ENCODE measurements at places on chromosomes 5 and 9.
A peak's percentile ranks its signal among the peaks of the same experiment; 100 is the strongest.

DNA sequence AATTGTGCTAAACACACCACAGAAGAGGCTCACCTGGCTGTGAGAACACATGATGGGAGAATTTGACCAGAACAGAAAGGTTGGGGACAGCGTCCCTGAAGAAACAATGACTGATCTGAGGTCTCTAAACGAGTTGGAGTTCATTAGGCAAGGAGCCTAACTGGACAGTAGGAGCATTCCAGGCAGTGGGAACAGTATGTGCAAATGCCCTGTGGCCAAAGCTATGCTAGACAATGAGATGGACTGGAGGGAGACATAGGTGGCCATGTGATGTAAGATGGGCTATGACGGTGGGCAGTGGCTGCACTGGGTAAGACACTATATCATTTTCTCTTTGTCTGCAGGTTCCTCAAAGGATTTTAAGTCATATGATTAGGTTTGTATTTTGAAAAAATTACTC lies 95.1 kb upstream of the ARAP3 start:
- no peak for DNase-seq

GRCh38 chr5:151085517-151086041 lies 4.7 kb upstream of the TNIP1 start:
- peak; percentile 88 for DNase-seq

DNA sequence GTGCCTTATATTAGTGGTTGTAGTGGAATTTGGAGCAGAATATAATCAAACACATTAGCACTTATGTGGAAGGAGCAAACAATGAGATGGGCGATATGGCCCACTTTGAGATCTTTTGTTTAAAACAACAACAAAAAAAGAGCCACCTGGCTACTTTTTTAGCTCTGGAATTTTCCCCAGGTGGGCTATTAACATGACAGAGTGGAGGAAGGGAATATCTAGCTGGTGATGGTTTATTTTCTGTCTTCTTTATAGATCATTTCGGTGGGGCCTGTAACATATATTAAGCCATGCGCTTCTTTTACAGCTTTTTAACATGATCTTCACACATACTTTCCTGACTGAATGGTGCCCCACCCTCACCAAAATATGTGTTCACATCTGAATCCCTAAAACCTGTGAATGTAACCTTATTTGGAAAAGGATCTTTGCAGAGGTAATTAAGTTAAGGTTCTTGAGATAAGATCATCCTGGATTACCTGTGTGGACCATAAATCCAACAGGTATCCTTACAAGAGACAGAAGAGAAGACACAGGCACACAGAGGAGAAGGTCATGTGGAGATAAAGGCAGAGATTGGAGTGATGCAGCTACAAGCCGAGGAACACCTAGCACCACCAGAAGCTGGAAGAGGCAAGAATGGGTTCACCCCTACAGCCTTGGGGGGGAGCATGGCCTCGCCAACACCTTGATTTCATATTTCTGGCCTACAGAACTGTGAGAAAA lies 16.6 kb upstream of the ENTREP1 start:
- DNase-seq: no peak

GRCh38 chr5:74722271-74722670 lies 37.2 kb downstream of the HEXB start:
- no peak for DNase-seq

DNA sequence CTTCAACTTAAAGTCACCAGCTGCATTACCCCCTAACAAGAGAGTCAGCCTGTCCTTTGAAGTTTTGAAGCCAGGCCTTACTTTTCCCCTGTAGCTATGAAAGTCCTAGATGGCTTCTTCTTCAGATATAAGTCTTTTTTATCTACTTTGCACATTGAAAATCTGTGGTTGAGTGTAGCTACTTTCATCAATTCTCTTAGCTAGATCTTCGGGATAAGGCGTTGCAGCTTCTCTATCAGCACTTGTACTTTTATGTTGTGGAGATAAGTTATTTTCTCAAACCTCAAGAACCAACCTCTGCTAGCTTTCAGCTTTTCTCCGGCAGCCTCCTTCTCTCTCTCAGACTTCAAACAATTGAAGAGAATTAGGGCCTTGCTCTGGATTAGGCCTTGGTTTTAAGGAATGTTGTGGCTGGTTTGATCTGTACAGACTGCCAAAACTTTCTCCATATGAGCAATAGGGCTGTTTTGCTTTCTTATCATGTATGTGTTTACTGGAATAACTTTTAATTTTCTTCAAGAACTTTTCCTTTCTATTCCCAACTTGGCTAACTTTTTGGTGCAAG lies 21.6 kb downstream of the CATSPER3 start:
- DNase-seq: no peak

DNA sequence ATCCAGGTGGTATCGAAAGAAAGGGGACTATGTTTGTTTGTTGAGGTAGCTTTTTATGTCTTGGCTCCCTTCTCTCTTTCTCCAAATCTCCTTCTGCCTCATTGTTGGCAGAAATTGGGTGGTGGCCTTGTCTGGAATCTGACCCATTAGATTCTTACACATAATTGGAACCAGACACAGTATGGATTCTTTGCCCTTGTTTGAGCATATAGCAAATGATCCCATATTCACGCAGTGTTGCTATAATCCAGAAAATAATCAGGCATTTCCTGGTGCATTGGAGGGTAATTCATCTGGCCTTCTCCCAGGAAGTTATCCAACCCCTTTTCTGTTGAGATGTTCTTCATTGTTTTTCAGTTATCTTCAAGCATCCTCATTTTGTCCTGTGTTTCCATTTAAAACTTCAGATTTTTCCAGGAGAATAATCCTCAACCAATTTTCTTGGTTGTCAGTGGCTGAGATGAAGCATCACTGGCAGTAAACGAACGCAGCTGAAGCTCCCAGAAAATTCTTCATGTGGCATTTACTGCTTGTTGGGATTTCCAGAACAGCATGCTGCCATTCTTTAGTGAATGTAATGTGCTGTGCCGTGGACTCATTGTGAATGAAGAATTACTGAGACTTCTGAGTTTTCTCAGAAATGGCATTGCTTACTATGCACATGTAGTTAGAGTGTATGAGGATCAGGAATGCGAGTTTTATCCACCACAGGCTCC lies 70.5 kb upstream of the NTRK2 start:
- no peak for DNase-seq

DNA sequence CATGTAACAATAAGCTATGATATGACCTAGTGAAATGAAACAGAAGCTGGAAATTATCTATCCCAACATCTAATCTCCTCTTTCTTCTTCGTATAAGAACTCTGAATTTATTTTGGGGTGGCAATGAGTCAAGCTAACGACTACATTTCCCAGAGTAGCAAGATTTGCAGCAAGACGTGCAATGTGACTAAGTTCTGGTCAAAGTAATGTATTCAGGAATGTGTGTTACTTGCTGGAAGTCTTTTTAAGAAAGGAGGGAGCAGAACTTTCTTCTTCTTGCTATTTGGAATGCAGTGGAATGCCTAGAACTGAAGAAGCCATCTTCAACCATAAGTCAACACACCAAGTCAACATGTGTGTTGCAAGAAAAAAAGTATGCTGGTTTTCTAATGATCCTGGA lies 406.6 kb upstream of the MEF2C start:
- DNase-seq: no peak

GRCh38 chr5:44046619-44047364 lies 342.4 kb downstream of the FGF10 start:
- no peak for DNase-seq

DNA sequence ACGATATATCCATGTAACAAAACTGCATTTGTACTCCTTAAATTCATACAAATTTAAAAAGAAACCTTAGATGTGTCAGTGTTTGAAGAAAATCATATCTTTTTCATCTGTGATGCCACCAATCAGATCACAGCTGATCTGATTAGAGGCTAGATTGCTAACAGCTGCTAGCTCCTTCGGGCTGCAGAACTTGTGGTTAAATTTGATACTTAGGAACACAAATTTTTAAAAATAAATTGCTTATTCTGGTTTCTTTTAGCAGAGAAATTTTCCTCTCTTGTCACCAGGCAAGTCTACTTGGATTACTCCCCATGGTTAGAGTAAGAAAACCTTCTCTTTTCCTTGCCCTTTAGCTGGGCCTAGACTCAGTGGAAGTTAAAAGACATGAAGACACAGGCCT lies 94.6 kb upstream of the RANBP6 start:
- no peak for DNase-seq

- no peak for DNase-seq
Measured at GRCh38 chr5:84274585-84275468, 109.9 kb downstream of the EDIL3 start.

Measured in activated effector memory CD4-positive, alpha-beta T cell treated with anti-CD3 and anti-CD28 coated beads, Interleukin-2, amount 50 U/mL, for 16 hours (primary cell).